ENCODE measurements at places on chromosomes 5 and 9. TPM values are rescaled to one million over a fixed set of nuclear protein-coding genes. Genes with fewer than 3 reads are reported as not detected.

Gene ZNF883
- total RNA-seq = 0.96 TPM

Gene PPP1R26
- 25.1 TPM for total RNA-seq

Gene KCTD16
- under 0.01 TPM for total RNA-seq

Gene NR4A3
- total RNA-seq = not detected

Gene FEM1C
- total RNA-seq = 10.2 TPM

Gene KCNT1
- not detected for total RNA-seq

Gene PAPPA
- under 0.01 TPM for total RNA-seq

Gene SPATA31C1
- total RNA-seq = not detected

Gene RFK
- 30.4 TPM for total RNA-seq

Gene SLC6A19
- total RNA-seq = not detected

Gene PCDHA9
- under 0.01 TPM for total RNA-seq

Gene PIP5K1B
- not detected for total RNA-seq

Gene RANBP3L
- not detected for total RNA-seq

Gene TRIM36
- 1.3 TPM for total RNA-seq

Gene ROR2
- 0.24 TPM for total RNA-seq

Gene CYLC2
- not detected for total RNA-seq

Gene SPAAR
- not detected for total RNA-seq

Gene PITX1
- total RNA-seq = 87.6 TPM

Gene KLF4
- total RNA-seq = 29.0 TPM

Gene TRPM3
- total RNA-seq = not detected

Gene IL9
- not detected for total RNA-seq

Gene PCDHGA6
- under 0.01 TPM for total RNA-seq

Gene SLCO6A1
- not detected for total RNA-seq

Gene FST
- total RNA-seq = 176 TPM

Gene SPRY4
- 3.2 TPM for total RNA-seq

Gene CCL27
- total RNA-seq = not detected

Gene PCDHB7
- total RNA-seq = under 0.01 TPM

Gene BHMT2
- not detected for total RNA-seq

Gene WNT8A
- not detected for total RNA-seq

Gene ZNF658
- 5.3 TPM for total RNA-seq

Gene UBE2QL1
- not detected for total RNA-seq

Gene POU5F2
- 0.43 TPM for total RNA-seq

Gene CTXN3
- not detected for total RNA-seq

Gene SPATA31D4
- total RNA-seq = not detected

Gene SELENOP
- 8.1 TPM for total RNA-seq

Gene C9orf153
- 0.48 TPM for total RNA-seq

All from tracheal epithelial cell (primary cell).